ENCODE measurements at places on chromosomes 13 and 19. TPM values are rescaled to one million over a fixed set of nuclear protein-coding genes. Genes with fewer than 3 reads are reported as not detected.
A peak's percentile ranks its signal among the peaks of the same experiment; 100 is the strongest.

DNA sequence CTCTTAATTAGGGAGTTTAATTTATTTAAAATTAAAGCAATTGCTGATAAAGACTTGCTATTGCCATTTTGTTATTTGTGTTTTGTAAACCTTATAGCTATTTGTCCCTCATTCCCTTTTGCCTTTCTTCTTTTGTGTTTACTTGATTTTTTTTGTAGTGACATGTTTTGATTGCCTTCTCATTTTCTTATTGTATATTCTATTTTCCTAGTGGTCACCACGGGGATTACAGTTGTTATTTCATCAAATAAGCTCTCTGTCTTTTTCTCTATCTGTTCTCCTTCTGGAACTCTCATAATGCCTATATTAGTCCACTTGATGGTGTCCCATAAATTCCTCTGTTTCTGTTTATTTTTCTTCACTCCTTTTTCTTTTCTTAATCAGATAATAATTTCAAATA lies 64.4 kb upstream of the FRY start:
- DNase-seq, result no peak

- no peak for DNase-seq
These were observed 20.5 kb upstream of the RASA3 start for GRCh38 chr13:114152831-114153371.

DNA sequence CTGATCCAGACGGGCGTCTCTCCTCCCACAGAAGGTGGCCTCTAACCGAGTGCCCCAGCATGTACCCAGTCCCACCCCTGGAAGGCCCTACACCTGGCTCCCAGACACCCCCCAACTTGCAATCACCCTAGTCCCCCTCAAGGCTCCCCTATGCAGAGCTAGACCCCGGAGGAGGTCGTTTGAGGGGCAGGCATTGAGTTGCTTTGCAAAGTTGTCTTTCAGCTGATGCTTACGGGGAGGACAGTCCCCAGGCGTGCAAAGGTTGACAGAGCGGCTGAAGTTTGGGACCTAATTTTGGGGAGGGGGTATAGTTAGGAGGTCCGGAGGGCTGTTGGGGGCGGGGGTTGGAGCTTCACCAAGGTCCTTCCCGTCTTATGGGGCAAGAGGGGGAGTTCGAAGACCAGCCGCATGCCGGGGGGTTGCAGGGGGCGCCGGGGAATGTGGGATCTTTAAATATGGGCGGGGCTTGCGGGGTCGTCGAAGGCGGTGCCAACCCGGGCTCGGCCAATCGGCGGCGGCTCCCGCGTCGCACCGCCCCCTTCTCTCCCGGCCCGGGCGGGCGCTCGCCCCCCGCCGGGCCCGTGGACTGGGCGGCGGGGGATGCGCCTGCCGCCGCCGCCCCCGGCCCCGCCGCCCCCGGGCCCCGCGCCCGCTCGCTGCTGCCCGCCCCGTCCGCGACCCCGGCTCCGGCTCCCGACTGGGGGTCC lies at the start of gene KCNN1:
Gene KCNN1, plus strand, starts transcription at position 558 of the 707 bp plus-strand sequence. CDS start 6,782 bp downstream, outside the sequence.
- no peak for DNase-seq

DNA sequence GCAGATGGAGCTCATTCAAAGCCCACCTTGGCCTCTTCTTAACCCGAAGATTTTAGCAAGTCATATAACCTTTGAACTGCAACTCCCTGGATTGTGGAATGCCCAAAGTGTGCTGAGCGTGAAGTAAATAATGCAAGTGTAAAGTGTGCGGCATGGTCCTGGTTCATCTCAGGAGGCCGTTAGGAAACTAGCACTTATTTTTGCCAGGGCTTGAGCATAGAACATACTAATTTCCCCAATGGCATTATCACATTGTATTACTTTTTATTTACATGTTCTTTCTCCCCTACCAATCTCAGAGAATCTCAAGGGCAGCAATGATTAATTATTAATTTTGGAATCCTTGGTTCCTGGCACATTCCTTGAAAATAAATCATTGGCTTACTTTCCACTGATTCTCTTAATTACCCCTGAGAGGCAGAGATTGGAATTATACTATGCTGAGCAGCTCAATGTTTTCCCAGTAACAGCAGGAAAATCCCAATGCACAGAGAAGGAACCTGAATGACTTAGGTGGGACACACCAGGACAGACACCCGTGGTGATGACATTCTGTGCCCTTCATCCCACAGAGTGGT lies 128.8 kb upstream of the GJB6 start:
- no peak for DNase-seq

Gene HTR2A
- not detected for total RNA-seq

DNA sequence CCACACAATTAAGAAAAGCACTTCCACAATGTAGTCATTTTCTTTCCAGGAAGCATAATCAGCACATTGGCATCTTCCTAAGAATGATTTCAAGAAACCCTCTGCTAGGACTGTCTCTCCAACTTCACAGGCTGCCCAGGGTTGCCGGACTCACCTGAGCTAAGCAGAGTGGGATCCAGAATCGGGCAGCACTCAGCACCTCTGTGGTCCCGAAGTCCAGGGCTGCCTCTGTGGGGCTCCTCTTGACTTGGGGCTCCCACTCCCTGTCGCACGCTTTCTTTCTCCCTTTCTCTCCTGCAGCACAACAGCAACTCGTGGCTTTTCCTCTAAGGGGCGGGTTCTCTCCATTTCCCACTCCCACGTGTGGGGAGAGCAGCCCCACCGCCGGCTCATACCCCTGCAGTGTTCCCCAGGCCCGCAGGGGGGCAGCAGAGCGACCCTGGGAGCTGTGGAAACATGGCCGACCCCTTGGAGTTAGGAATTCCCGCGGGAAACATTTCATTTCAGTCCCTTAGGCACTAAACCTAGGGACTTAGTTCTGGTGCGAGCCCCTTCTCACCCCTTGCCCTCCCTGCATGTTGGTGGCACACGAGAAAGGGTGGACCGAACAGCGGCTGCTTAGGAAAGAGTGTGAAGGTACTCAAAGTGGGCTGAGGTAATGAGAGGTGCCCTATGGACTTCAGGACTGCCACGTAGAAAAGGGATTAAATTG lies at the start of gene TMEM272:
Gene TMEM272, minus strand, starts transcription at position 316 of the 712 bp plus-strand sequence. CDS start 6,647 bp downstream, outside the sequence.
- DNase-seq, result peak; percentile 28

DNA sequence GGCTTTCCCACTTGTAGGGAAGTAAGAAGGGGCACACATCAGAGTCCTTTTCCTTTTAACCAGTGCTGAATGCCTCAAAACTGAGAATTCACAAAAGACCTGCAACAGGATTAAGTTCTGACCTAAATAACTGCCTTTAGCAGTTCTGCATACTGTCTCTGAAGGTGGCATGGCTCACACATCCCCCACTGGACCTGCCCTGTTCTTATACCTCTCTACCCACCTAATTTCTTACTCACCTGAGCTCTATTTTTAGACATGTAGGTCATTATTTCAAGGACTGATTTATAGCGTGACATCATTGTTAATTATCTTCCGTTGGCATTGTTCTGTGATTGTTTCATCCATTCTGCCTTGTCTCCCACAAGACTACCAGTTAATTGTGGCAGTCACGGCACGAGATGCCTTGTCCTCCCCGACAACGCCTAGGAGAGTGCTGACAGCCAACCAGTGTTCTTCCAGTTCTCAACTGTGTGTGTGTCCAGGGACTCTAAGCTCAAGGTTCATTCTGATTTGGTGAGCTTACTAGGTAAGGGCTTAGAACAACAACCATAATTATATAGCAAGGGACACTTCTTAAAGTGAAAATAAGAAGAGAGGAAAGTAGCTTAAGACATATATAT lies 27.1 kb upstream of the UBL3 start:
- DNase-seq, result no peak

Gene TNFSF13B
- 3.4 TPM for total RNA-seq
